ENCODE measurements at places on chromosomes 4 and X.
A peak's percentile ranks its signal among the peaks of the same experiment; 100 is the strongest.

- DNase-seq: no peak
- no peak overlapping the region for H3K4me3 ChIP-seq
- H3K36me3 ChIP-seq: no peaks in the 10 kb centered on the region
- H3K4me1 ChIP-seq: no peaks in the 10 kb centered on the region
- H3K27ac ChIP-seq: no peak overlapping the region
Observed at GRCh38 chrX:108049649-108050048, 4.8 kb downstream of the VSIG1 start.

DNA sequence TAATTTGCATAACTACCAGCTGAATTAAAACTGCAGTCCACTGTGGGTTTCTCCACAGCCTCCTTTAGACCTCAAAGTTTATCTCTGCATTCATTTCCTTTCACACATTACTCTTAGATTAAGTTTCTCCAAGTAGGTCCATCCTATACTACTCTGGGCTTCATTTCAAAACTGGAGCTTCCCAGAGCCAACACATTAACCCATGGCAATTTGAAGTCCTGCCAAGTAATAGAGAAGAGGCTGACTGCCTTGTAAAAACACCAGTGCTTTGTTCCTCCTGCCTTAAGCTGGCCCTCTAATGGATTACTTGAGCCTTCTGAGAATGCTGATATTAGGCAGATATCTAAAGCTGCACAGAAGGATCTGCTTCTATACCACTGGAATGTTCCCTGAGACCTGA, 997.2 kb upstream of the SLIT2 start:
- no peaks in the 10 kb centered on the region for H3K36me3 ChIP-seq
- no peak overlapping the region for H3K27ac ChIP-seq
- H3K4me1 ChIP-seq: no peaks in the 10 kb centered on the region

- no peaks in the 10 kb centered on the region for H3K27me3 ChIP-seq
- no peaks in the 10 kb centered on the region for H3K36me3 ChIP-seq
- no peak for DNase-seq
Observed at GRCh38 chr4:117783716-117784115, 250.6 kb upstream of the NDST3 start.

GRCh38 chrX:76555816-76556215, 128.3 kb downstream of the MAGEE1 start:
- no peak overlapping the region for H3K4me3 ChIP-seq
- no peaks in the 10 kb centered on the region for H3K36me3 ChIP-seq
- H3K4me1 ChIP-seq: no peaks in the 10 kb centered on the region
- H3K27ac ChIP-seq: no peak overlapping the region
- peak; percentile 23 for DNase-seq

- H3K36me3 ChIP-seq: no peaks in the 10 kb centered on the region
- H3K4me1 ChIP-seq: no peaks in the 10 kb centered on the region
- DNase-seq: no peak
Observed at GRCh38 chr4:109947918-109948317, 35.2 kb downstream of the EGF start.

DNA sequence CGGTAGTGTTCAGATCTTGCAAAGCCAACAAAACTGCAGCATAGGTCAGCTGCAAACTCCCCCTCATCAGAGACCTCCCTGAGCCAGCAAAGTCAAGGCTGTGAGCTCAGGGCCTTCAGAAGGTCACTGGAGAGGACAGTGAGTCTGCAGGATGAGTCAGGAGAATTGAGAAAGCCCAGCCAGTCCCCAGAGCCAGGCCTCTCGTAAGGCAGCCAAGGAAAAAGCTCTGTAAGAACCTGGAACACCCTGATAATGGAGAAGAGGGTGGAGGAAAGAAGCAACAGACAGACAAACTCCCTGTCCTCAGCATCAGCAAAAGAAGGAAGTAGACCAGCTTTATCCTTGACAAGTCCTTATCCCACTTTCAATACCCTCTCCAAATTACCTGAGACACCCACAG, 33.0 kb downstream of the GRIA3 start:
- no peaks in the 10 kb centered on the region for H3K27me3 ChIP-seq
- no peak overlapping the region for H3K27ac ChIP-seq
- no peaks in the 10 kb centered on the region for H3K4me1 ChIP-seq
- no peak for DNase-seq

DNA sequence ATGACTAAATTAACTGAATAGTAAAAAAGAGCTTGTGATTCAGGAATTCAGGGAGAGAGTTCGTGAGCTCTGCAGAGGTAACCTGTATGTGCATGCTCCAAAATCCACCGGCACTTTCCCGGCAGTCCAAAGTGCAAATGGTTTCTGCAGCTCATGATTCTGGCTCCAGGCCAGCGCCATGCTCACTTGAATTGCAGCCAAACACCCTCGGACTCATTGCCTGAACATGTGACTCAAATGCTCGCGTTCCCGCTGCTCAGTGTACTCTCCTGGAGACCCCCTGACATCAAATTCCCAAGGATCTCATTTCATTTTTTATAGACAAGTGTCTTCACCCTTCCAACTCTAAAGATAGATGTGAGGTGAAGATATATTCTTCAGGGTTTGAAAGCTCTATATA, 44.1 kb upstream of the SH3RF1 start:
- no peak for DNase-seq
- H3K36me3 ChIP-seq: no peaks in the 10 kb centered on the region
- no peak overlapping the region for H3K27ac ChIP-seq
- no peaks in the 10 kb centered on the region for H3K4me1 ChIP-seq

Data from natural killer cell (primary cell).